ENCODE measurements at places on chromosomes 2 and 18.

- DNase-seq = no peak
Observed at GRCh38 chr2:230781130-230781797, 68.6 kb downstream of the CAB39 start.

GRCh38 chr2:40113997-40114396 lies 334.9 kb upstream of the THUMPD2 start:
- no peak for DNase-seq

DNA sequence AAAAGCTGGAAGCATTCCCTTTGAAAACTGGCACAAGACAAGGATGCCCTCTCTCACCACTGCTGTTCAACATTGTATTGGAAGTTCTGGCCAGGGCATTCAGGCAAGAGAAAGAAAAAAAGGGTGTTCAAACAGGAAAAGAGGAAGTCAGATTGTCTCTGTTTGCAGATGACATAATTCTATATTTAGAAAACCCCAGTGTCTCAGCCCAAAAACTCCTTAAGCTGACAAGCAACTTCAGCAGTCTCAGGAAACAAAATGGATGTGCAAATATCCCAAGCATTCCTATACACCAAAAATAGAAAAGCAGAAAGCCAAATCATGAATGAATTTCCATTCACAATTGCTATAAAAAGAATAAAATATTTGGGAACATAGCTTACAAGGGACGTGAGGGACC lies 11.1 kb downstream of the SLC8A1 start:
- no peak for DNase-seq

GRCh38 chr18:49381267-49381845 lies 79.1 kb downstream of the DYM start:
- DNase-seq = no peak

GRCh38 chr2:112081262-112081661 lies 26.2 kb downstream of the TMEM87B start:
- no peak for DNase-seq
